ENCODE measurements at places on chromosomes 13 and 19. TPM values are rescaled to one million over a fixed set of nuclear protein-coding genes. Genes with fewer than 3 reads are reported as not detected.

GRCh38 chr13:23069566-23069965 is 111.2 kb upstream of the SGCG start:
- H3K36me3 ChIP-seq: no peaks in the 10 kb centered on the region
- no peak overlapping the region for H3K27ac ChIP-seq
- peaks cover 35% of the 10 kb centered on the region for H3K27me3 ChIP-seq
- no peak overlapping the region for H3K4me3 ChIP-seq
- no peaks in the 10 kb centered on the region for H3K4me1 ChIP-seq
- DNase-seq: no peak

Gene CEACAM7
- not detected for total RNA-seq

Gene FARSA
- 53.7 TPM for total RNA-seq

DNA sequence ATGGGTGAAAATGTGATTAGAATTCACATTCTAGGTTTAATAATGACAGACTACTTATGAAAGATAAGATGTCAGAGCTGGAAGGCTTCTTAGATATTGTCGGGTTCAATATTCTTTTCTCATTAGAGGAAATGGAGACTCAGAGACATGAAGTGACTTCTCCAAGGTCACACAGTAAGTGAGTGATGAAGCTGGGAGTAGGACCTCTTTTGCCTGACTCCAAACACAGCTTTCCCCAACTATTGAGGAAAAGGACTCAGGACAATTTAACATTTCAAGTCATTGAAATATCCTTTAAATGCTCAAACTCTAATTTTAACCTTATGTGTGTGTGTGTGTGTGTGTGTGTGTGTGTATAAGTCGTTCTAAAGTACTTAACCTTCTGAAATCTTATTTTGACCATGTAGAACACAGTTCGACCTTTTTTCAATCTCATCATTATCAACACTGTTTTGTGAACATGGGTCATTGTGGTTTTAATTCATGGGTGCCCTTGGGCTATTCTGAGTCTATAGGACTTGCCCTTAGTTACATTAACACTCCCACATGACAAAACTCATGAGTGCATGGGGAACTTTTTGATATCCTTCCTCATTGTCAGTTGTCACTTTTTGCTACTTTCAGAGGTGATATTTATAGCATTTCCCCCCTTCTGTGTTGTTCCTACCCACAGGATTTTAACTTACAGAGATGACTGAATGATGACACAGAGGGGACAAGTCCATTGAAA is 53.0 kb downstream of the LRCH1 start:
- no peak overlapping the region for H3K27ac ChIP-seq
- no peaks in the 10 kb centered on the region for H3K36me3 ChIP-seq
- DNase-seq: no peak
- no peak overlapping the region for H3K4me3 ChIP-seq

GRCh38 chr19:2554856-2555255 is 78.9 kb downstream of the GADD45B start:
- no peak overlapping the region for H3K4me3 ChIP-seq
- no peak for DNase-seq
- H3K27ac ChIP-seq: no peak overlapping the region
- no peaks in the 10 kb centered on the region for H3K36me3 ChIP-seq

DNA sequence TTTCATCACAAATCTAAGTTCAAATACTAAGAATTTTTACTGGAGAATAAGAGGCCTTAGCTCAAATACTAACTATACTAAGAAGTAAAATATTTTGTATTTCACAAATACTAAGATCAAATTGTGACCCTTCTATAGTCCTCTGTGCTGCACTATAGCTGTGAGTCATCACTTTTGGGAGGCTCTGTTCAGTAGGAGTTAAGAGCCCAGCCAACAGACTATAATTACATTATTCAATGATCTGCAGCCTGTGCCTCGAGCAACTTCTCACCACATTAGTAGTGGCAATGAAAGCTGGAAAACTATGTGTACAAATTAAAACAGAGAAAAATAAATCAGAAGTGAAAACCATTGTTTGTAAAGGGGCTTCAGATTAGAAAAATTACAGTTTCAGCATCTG is 147.3 kb upstream of the GPC6 start:
- H3K4me3 ChIP-seq: no peak overlapping the region
- DNase-seq: no peak
- no peaks in the 10 kb centered on the region for H3K36me3 ChIP-seq
- no peaks in the 10 kb centered on the region for H3K27me3 ChIP-seq
- H3K27ac ChIP-seq: no peak overlapping the region
- no peaks in the 10 kb centered on the region for H3K4me1 ChIP-seq

DNA sequence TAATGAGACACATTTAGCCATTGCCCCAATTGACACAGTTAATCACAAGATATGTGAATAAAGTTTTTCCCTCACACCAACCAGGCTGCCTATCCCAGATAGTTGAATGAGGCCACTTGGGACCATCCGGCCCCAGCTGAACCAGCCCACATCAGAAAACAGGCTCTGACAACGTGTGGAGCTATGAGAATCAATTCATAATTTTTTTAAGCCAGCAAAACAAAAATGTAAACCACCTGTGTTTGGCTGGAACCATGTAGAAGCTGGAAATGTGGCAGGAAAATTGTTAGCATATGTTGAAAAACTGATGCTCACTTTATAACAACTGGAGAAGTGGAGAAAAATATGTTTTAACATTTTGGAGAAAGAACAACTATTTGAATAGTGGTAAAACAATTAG is 1161.3 kb downstream of the SLITRK1 start:
- no peaks in the 10 kb centered on the region for H3K36me3 ChIP-seq
- H3K4me1 ChIP-seq: no peaks in the 10 kb centered on the region
- H3K4me3 ChIP-seq: no peak overlapping the region
- DNase-seq: no peak

Gene YJEFN3
- 21.9 TPM for total RNA-seq

- H3K36me3 ChIP-seq: no peaks in the 10 kb centered on the region
- H3K4me3 ChIP-seq: no peak within 1 kb of the TSS
- peaks cover 19% of the 10 kb centered on the region for H3K4me1 ChIP-seq
- no peak for DNase-seq
Measured at GRCh38 chr19:18612772-18613588, at the start of gene TMEM59L. TMEM59L (plus strand) TSS chr19:18612870; CDS start chr19:18612959, 89 bp downstream.

Gene APOC4
- total RNA-seq: not detected

Gene HNRNPM
- total RNA-seq: 220 TPM

Gene ACTMAP
- 35.9 TPM for total RNA-seq

- no peak overlapping the region for H3K27ac ChIP-seq
- no peak for DNase-seq
- no peaks in the 10 kb centered on the region for H3K27me3 ChIP-seq
- no peaks in the 10 kb centered on the region for H3K36me3 ChIP-seq
- no peak overlapping the region for H3K4me3 ChIP-seq
Measured at GRCh38 chr13:98994896-98995295, 17.0 kb upstream of the DOCK9 start.

DNA sequence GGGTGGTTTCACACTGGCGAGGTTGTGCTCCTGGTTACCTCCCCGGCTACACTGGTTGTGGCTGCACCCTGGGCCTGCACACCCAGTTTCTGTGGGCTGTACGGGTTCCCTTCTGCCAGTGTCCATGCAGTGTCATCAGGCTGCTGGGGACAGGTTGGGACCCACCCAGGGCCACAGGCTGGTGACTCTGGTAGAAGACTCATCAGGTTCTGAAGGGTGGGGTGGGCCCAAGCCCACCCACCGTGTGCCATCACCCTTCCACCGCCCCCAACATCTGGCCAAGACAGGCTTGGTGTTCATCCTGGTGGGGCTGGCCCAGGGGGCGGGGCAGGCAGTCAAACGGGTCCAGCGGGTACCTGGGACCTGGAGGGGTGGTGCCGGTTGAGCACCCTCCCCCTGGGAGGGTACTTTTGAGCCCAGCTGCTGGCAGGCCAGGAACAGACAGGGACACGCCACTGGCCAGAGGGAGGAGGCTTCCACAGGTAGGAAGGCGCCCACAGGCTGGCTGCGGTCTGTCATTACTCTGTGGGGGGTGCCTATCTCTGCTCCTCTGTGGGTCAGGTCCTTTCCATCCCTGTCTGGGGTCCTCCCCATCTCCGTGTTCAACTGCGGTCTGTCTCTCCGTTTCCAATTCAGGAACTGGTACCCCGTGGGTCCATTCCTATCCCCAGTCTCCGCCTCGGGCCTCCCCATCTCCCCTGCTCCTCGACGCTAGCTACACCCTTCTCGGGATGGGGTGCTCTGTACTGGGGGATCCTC is at the start of gene RNF225:
Gene RNF225, plus strand, starts transcription at position 437 of the 759 bp plus-strand sequence. CDS start 434 bp downstream, outside the sequence.
- no peaks in the 10 kb centered on the region for H3K36me3 ChIP-seq
- H3K4me1 ChIP-seq: peaks cover 27% of the 10 kb centered on the region
- peak within 1 kb of the TSS; percentile 66 for H3K27ac ChIP-seq
- H3K27me3 ChIP-seq: no peaks in the 10 kb centered on the region
- peak; percentile 89 for DNase-seq
- no peak within 1 kb of the TSS for H3K4me3 ChIP-seq

DNA sequence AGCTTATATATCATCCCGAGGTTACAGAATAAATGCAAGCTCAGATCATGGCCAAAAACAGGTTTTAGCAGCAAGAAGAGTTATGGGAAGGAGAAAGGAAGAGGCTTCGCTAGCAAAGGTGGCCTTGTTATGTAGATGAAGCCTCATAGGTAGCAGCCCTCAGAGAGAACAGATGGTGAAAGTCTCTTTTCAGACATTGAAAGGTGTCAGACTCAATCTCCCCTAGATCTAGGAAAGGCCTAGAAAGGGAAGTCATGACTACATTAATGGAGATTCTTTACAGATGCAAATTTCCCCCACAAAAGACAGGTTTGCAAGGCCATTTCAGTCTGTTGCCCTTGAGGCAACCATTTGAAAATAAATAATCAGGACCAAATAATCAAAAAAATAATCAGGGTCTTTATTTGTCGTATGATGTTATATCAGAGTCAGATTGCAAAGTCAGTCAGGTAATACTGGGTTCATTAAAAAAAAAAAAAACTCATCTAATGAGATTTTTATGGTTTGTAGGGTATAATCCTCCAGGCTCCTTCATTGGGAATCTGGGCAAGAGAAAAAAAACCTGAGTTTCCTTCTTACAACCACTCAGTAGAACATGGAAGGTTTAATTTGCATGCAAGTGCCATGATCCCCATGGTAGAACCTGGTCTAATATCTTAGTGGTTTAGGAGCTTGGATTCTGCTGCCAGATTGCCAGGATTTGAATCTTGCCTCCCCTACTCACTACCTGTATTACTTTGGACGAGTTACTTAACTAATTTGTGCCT is 50.8 kb upstream of the HTR2A start:
- no peak overlapping the region for H3K4me3 ChIP-seq
- peak overlapping the region; percentile 51 for H3K27ac ChIP-seq
- H3K36me3 ChIP-seq: no peaks in the 10 kb centered on the region
- no peaks in the 10 kb centered on the region for H3K27me3 ChIP-seq

DNA sequence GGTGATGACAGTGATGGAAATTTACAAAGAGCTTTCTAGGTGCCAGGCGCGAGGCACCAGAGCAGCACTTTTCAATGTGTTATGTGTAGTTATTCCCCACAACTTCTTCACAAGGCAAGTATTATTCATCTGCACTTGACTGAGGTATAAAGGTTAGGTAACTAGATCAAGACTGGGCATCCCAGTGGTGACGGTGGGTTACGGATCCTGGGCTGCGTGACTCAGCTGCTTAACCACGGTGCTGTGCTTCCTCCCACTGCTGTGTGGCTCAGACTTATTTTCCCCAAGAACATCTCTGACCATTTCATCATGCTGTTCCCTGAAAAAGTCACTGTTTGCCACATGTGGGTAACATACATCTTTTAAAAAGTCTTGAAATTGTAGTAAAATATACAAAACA is 19.3 kb downstream of the EDDM13 start:
- no peaks in the 10 kb centered on the region for H3K4me1 ChIP-seq
- H3K27me3 ChIP-seq: no peaks in the 10 kb centered on the region
- no peaks in the 10 kb centered on the region for H3K36me3 ChIP-seq
- no peak for DNase-seq
- no peak overlapping the region for H3K4me3 ChIP-seq

GRCh38 chr13:112588490-112589297 is 741 bp upstream of the TUBGCP3 start:
- DNase-seq: no peak
- peak overlapping the region; percentile 88 for H3K27ac ChIP-seq
- H3K36me3 ChIP-seq: no peaks in the 10 kb centered on the region
- no peaks in the 10 kb centered on the region for H3K27me3 ChIP-seq
- H3K4me3 ChIP-seq: peak overlapping the region; percentile 94

DNA sequence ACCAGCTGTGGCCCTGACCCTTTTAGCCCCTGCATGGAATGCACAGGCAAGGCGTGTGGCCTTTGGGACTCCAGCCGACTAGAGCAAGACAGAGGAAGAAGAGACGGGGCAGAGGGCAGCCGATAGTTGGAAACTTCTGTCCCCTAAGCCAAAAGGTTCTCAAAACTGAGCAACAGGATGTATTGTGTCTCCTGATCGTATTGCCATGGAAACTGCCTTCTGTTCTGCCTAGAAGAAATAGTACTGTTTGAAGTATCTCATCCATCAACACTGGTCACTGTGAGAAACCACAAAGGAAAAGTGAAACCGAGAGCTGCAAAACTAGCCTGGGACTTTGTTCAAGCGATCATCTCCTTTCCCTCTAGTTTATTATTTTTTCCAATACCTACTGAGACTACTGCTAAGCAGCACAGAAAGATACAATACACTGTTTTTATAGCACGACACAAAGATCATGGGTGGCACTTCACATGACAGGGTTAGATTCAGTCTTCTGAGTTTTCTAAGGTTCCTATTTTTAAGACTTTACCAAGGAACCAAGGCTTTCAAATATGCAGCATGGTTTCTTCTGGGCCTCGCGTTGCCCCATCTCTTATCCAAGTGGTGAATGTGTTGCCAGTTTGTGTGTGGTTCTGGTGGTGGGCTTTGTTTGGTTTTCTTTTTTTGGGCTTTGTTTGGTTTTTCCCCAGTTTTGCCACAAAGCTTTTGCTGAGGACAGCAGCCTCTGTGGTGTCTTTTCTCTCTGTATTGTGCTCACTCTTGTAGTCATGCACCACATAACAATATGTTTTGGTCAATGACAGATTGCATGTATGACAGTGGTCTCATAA is 49.3 kb upstream of the GPR183 start:
- 0 out of 2 replicates have a peak, but pooled peaks cover 12% of the 10 kb centered on the region for H3K36me3 ChIP-seq
- DNase-seq: no peak
- H3K27me3 ChIP-seq: no peaks in the 10 kb centered on the region
- no peak overlapping the region for H3K27ac ChIP-seq
- no peak overlapping the region for H3K4me3 ChIP-seq

GRCh38 chr13:77298426-77298825 is 28.5 kb downstream of the MYCBP2 start:
- no peaks in the 10 kb centered on the region for H3K27me3 ChIP-seq
- DNase-seq: no peak
- no peaks in the 10 kb centered on the region for H3K4me1 ChIP-seq
- H3K4me3 ChIP-seq: no peak overlapping the region
- H3K36me3 ChIP-seq: no peaks in the 10 kb centered on the region

DNA sequence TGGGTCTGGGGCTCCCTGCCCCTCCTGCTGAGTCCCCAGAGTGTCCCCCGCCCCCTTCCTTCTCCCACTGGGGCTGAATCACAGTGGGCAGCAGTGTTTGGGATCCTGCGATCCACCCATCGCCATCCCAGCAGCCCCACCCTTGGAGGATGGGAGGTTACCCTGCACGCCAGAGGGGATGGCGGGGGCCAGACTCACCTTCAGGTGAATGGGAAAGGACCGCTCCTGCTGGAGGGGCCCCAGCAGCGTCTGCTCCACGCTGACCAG is 569 bp downstream of the DLEU7 start:
- H3K4me1 ChIP-seq: no peaks in the 10 kb centered on the region
- no peaks in the 10 kb centered on the region for H3K27me3 ChIP-seq
- no peak for DNase-seq
- no peak overlapping the region for H3K27ac ChIP-seq
- no peaks in the 10 kb centered on the region for H3K36me3 ChIP-seq

Gene PPM1N
- 5.0 TPM for total RNA-seq

Gene C1QTNF9
- not detected for total RNA-seq
